ENCODE measurements at places on chromosomes 16 and 17.
A peak's percentile ranks its signal among the peaks of the same experiment; 100 is the strongest.

GRCh38 chr17:43550754-43551153, 4.6 kb upstream of the ETV4 start:
- DNase-seq = no peak

DNA sequence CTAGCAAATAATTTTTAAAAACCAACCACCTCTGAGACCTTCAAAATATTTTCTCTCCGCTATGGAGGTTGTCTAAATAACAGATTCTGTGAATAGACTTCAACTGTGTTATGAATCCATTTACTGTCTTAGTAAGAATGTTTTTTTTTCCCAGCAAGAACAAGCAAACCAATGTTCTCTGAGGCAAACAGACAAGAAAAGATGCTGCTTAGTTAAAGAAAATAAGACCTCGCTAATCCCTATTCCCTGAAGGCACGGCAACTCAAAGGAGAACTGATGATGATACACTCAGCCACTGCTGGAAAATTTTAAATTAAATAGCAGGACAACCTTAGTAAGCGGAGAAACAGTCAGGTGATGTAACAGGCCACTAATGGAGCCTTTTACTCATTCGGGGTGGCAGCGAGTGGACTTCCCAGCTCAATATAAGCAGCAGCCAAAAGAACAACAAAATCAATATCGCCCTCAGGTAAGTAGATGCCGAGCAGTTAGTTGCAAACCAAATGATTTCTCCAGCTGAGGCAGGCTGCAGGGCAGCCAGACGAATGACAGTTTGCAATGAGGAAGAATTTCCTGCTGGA, 81.8 kb downstream of the CPPED1 start:
- no peak for DNase-seq

DNA sequence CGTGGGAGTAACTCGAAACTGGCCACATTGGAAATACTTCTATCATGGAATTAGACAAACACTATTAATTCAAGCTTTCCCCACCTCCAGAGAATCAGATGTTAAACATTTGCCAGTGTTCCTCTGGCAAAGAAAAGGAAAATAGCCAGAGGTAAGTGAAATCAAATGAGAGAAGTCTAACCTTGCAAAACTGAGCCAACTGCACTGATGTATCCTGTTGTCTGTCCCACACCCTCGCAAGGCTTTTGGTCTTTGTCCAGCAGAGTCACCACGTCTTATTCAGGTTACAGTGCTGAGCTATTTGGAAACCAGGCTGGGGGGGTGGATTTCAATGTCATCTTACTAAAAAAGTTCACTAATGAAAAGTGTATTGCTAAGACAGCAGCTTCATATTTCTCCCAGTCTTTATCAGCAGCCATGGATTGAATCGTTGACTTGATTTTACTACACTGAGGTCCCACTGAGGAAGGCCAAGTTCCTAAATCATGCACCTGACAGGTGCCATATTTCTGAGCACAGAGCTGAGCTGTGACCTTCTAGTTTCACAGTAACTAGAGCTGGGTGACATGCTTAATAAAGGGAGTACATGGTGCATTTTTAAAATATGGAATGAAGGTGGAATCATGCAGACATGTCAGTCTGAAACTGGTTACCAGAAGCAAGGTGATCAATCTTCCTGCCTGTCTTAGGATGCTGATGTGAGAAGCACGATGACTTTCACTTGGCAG, 85.2 kb upstream of the HSBP1 start:
- no peak for DNase-seq

DNA sequence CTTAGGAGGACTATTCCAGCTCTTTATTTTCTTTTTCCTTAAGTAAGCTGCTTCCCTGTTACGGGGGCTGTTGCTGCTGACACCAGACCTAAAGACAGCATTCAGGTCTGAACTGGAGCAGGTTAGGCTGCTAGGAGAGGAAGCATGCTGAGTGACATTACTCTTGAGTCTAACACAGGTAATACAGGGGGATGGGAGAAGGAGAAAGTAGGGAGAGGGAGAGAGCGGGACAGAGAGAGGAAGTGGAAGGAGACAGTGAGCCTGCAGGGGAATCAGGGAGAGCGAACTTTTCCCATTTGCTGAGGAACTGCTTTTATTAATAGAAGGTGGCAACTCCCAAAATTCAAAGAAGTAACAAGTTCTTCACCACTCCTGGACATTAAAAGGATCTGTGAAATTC, 130.9 kb downstream of the PARN start:
- no peak for DNase-seq

DNA sequence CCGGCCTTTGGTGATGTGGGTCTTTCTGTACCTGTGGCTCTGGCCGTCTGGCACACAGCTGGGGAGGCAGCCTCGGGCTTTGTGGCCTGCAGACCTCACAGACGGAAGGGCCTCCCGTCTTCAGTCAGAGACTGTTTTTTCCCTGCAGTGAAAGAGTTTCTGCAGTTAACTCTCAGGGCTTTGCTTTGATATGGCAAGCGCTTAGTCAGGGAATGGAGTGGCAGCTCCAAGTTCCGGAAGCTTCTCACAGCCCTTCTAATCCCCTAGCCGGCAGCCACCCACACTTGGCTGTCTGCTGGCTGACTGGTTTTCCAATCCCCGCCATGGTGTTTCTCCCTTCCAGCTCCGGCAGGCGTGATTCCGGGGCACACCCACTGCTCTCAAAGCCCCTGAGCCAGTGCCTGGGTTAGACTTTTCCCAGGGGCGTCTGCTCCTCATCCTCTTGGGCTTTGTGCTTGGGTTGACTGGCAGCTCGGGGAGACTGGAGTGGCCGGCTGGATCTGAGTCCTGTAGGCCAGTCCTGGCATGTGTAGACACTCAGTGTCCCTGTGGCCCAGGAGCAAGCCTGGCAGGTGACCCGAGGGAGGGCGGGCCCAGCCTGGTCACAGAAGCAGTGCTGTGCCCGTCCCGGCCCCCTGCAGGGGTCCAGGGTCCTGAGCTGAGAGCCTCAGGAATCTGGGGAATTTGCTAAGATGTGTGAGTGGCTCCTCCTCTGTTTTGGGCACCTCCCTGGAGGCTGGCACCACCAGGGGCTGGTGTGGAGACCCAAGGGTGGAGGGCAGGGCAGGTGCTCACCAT, 29.9 kb downstream of the BAIAP2 start:
- DNase-seq = no peak

DNA sequence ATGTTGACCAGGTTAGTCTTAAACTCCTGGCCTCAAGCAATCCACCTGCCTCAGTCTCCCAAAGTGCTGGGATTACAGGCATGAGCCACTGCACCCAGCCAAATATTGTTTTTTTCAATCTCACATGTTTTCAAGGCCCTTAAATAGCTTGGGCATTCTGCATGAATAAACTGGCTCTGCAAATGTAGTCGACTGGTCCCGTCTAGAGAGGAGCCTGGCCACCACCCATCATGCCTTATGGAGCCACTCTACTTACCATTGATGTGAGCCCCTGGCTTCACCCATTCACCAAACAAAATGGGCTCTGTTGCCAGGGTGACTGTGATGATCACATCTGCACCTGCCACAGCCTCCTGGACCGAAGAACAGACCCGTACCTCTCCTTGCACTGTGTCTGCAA, 10.8 kb downstream of the CRYM start:
- no peak for DNase-seq

DNA sequence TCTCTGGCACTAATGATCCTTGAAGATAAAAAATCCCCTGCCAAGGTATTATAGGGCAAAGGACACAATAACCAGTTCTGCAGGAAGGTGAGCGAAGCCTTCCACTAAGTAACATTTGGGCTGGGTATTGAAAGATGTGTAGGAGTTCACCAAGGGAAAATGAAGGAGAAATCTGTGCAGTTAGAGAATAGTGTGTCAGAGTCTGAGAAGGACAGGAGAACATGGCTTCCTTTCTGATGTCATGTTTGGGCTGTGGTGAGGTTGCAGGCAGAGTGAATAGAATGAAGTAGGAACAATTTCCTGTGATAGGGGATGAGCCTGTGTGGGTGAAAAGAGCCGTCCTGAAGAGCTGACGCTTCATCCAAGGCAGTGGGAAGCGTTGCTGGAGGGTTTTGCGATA, 24.1 kb upstream of the CIITA start:
- DNase-seq = no peak

DNA sequence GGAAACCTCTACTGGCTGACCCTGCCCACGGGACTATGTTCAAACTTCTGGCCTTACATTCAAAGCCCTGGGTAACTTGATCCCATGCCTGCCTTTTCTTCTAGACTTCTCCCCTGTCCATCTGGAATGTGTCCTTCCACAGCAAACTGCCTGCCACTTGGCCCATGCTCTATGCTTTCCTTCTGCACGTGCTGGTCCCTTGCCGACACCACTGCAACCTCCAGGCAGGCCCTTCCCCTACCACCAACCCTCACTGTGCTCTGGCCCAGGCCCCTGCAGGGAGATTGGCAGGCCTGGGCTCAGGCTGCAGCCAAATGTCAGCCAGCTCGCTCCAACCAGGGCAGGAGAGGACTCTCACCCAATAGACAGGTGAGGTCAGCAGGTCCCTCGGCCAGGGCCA, 11.0 kb downstream of the HSD11B2 start:
- DNase-seq = no peak

DNA sequence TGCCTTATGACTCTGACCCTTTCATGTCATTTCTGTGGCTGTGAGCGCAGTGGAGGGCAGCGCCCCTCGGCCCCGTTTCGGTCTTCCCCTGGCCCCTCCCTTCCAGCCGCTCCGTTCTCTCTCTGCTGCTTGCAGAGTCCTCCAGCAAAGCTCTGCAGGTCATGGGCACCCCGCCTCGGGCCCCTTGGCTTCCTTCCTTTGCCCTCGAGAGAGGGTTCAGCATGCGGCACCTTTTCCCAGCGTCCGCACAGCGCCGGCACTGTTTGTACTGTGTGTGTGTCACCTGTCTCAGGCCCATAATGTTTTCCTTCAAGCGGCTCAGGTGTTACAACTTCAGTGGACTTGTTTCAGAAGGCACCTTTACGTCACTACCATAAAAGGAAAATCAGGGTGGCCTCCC, 98.5 kb downstream of the RAP1GAP2 start:
- DNase-seq = no peak

- no peak for DNase-seq
These were observed 21.2 kb downstream of the TMEM98 start for GRCh38 chr17:32949181-32949580.

GRCh38 chr17:79224476-79224875, 149.9 kb downstream of the ENGASE start:
- no peak for DNase-seq

DNA sequence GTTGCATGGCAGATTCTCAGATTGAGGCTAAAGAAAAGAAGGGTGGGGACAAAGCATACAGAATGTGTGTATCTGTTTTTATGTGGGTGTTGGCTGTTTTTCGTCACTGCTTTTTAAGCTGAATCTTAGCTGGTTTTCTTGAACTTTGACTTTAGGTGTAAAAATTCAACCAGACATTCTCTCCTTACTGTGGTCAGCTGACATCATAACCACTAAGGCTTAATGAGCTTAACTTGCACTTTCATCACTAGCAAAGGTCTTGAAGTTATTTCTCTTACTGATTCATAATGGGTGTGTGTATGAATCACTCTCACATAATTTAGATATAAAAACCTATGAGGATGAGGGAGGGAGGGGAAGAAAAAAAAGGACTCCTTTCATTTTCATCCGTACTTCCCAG, 4.0 kb upstream of the CDC6 start:
- DNase-seq = no peak

GRCh38 chr17:75326226-75326848, 37.1 kb upstream of the SLC25A19 start:
- DNase-seq = no peak

- DNase-seq = no peak
These were observed 11.5 kb downstream of the CDH16 start for GRCh38 chr16:66906916-66907836.

- DNase-seq = no peak
These were observed 511.9 kb upstream of the CDH8 start for GRCh38 chr16:62548095-62548494.

- peak; percentile 81 for DNase-seq
These were observed 93.8 kb upstream of the PLEKHM1 start for GRCh38 chr17:45584092-45585036.

DNA sequence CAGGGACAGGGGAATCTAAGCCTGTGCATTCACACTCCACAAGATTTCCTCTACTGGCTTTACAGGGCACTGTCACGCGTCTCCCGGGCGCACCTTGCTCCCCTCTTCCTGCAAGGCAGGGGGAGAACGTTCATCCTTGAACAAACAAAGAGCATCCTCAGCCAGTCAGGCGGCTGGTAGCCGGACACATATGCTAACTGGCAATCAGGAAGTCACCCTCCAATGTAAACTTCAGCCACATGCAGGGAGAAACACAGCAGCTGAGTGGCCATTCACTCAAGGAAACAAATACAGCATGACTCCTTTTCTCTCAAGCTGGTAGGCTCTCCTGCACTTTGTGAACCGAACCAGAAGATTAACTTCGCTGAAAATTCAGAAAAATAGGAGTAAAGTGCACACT, 10.8 kb upstream of the HSBP1 start:
- no peak for DNase-seq

- DNase-seq = no peak
These were observed 82.3 kb upstream of the CBX4 start for GRCh38 chr17:79921411-79922115.

GRCh38 chr17:80284631-80285030, 24.0 kb downstream of the RNF213 start:
- peak; percentile 77 for DNase-seq

DNA sequence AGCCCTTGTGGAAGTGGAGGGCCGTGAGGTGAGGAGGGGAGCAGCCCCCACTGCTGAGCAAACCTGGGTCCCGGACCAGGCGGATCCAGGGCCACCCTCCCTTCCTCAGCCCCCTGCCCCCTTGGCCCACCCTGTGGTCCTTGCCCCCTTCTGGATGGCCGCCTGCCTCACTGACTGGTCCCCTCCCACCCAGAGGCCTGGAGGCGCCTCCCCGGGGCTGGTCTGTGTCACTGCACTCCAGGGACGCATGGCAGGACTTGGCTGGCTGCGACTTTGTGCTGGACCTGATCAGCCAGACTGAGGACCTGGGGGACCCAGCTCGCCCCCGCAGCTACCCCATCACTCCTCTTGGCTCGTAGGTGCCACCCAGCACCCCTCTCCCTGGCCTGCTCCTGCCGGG, 19.2 kb upstream of the SMIM5 start:
- DNase-seq = peak; percentile 86
